Activated T-helper 1 cell treated with anti-CD3 and anti-CD28 coated beads, Interleukin-12 subunit alpha, Interleukin-12 subunit beta, Interleukin-2, Interleukin-4 antibody, amounts not matched to agents 30 ng/mL and 10 ng/mL and 1 ng/mL, durations not matched to agents 14 hours and 24 hours and 36 hours (primary cell): ENCODE measurements at places on chromosomes 2 and 18.
A peak's percentile ranks its signal among the peaks of the same experiment; 100 is the strongest.

- H3K27me3 ChIP-seq = peaks cover 26% of the 10 kb centered on the region
- H3K4me1 ChIP-seq = no peaks in the 10 kb centered on the region
- no peaks in the 10 kb centered on the region for H3K36me3 ChIP-seq
- no peak for DNase-seq
Observed at GRCh38 chr18:36296650-36297416, 680 bp upstream of the FHOD3 start.

DNA sequence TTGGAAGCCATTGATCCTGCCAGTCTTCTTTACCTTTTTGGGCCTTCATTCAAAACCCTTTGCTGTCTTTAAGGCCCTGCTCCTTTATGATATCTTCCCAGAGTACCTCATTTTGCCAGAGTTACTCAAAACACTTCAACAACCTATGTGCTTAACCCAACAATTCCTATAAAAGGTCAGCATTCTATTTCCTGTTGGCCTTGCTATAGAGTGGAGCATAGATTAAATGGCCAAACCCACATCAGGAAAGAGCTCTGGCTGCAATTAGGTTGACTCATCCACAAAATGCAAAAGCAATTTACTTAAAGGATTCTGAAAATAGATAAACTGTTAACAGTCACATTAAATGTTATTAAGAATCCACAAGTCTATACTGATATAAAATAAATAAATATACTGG is 21.2 kb downstream of the MRPL33 start:
- H3K36me3 ChIP-seq = peaks cover 3% of the 10 kb centered on the region
- H3K4me1 ChIP-seq = peaks cover 5% of the 10 kb centered on the region
- no peak overlapping the region for H3K27ac ChIP-seq
- H3K27me3 ChIP-seq = peaks cover 2% of the 10 kb centered on the region

GRCh38 chr2:120503206-120503792 is 157.4 kb downstream of the INHBB start:
- H3K4me1 ChIP-seq = no peaks in the 10 kb centered on the region
- no peak for DNase-seq
- H3K27ac ChIP-seq = no peak overlapping the region
- H3K4me3 ChIP-seq = no peak overlapping the region
- no peaks in the 10 kb centered on the region for H3K36me3 ChIP-seq
- no peaks in the 10 kb centered on the region for H3K27me3 ChIP-seq

GRCh38 chr2:111685342-111685741 is 198.7 kb downstream of the ANAPC1 start:
- peaks cover 2% of the 10 kb centered on the region for H3K36me3 ChIP-seq
- H3K4me3 ChIP-seq = no peak overlapping the region
- DNase-seq = no peak
- H3K27me3 ChIP-seq = peaks cover 15% of the 10 kb centered on the region
- H3K4me1 ChIP-seq = no peaks in the 10 kb centered on the region

DNA sequence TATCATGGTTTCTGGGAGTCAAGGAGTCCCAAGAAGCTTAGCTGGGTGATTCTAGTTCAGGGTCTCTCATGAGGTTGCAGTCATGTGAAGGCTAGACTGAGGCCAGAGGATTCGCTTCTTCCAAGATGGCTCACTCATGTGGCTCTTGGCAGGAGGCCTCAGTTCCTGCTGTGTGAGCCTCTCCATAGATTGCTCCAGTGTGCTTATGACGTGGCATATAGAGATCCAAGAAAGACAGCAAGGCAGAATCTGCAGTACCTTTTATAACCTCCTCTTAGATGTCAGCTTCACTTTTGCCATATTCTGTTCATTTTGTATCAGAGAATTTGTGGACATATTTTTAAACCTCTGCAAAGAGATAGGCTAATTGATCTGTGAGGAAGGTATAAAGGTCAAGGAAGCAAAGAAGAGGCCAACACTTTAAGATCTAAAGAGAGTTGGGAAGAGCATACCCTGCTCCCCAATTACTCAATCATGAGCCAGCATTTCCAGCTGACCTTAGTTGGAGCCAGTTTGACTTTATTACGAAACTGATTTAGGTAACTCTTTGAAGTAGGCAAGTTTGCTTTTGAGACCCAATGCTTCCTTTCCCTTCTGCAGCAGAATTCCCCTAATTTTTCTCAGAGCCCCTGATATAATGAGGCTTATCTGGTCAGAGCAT is 134.7 kb downstream of the EML6 start:
- no peaks in the 10 kb centered on the region for H3K4me1 ChIP-seq
- H3K27ac ChIP-seq = no peak overlapping the region
- no peaks in the 10 kb centered on the region for H3K27me3 ChIP-seq
- DNase-seq = no peak
- no peaks in the 10 kb centered on the region for H3K36me3 ChIP-seq

DNA sequence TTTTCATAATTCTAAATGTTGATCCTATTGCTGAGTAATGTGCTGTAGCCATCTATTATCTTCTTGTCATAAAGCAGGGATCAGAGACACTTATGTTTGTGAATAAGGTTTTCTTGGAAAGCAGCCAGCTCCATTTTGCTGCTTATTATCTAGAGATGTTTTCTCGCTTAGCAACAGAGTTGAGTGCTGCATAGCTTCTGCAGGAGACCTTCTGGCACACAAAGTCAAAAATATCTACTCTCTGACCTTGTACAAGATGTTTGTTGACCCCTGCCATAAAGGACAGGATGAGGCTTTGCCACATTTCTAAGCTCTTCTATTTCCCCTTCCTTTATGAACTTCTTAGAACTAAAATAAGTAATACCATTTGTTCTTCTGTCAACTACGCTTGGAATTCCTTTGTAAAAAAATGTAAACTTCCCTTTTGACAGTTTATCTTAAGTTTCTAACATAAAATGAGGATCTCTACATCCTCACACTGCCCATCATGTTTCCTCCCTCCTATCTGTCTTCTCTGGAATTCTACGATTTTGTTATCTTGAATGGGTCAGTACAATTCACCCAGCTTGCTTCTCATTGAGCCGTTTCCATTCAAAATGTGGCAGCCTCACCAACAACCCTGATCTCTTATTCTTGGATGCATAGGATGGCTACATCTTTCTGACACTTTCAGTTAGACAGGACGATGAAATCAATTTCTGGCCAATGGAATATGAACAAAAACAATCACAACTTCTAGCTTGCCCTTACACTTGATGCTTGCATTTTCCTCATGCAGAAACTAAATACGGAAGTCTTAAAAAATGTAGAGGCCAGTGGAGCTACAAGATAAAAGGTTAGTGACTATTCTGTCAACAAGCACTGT is 1377.0 kb downstream of the SUCLG1 start:
- H3K27me3 ChIP-seq = no peaks in the 10 kb centered on the region
- H3K4me3 ChIP-seq = no peak overlapping the region
- H3K27ac ChIP-seq = no peak overlapping the region
- no peak for DNase-seq

- no peak for DNase-seq
- H3K27me3 ChIP-seq = peaks cover 4% of the 10 kb centered on the region
- H3K4me3 ChIP-seq = no peak overlapping the region
- no peaks in the 10 kb centered on the region for H3K4me1 ChIP-seq
- no peaks in the 10 kb centered on the region for H3K36me3 ChIP-seq
Observed at GRCh38 chr18:76602191-76602590, 107.1 kb upstream of the ZNF516 start.

DNA sequence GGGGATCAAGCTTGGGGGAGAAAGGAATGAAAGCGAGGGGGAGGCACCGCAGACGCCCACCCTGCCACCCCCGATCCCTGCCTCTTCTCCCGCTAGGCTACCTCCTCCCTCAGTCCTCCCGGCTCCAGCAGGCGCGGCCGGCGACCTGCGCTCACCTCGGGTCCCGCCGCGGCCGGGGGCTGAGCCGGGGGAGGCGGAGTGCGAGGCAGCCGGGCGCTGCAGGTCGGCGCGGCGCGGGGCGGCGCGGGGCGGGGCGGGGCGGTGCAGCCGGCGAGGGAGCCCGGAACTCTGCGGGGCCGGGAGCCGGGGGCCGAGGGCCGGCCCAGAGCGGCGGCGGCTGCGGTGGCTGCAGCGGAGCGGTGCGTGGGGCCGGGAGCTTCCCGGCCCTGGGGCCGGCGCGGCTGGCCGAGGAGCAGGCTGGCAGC is 477 bp downstream of the ACVR1 start:
- peaks cover 24% of the 10 kb centered on the region for H3K36me3 ChIP-seq
- peak overlapping the region; percentile 98 for H3K4me3 ChIP-seq
- peaks cover 71% of the 10 kb centered on the region for H3K4me1 ChIP-seq
- peak overlapping the region; percentile 96 for H3K27ac ChIP-seq
- no peaks in the 10 kb centered on the region for H3K27me3 ChIP-seq
- DNase-seq = peak; percentile 68

GRCh38 chr2:179344970-179345369 is 80.3 kb upstream of the SESTD1 start:
- H3K27ac ChIP-seq = no peak overlapping the region
- peaks cover 2% of the 10 kb centered on the region for H3K27me3 ChIP-seq
- H3K36me3 ChIP-seq = no peaks in the 10 kb centered on the region
- DNase-seq = no peak
- H3K4me1 ChIP-seq = no peaks in the 10 kb centered on the region

DNA sequence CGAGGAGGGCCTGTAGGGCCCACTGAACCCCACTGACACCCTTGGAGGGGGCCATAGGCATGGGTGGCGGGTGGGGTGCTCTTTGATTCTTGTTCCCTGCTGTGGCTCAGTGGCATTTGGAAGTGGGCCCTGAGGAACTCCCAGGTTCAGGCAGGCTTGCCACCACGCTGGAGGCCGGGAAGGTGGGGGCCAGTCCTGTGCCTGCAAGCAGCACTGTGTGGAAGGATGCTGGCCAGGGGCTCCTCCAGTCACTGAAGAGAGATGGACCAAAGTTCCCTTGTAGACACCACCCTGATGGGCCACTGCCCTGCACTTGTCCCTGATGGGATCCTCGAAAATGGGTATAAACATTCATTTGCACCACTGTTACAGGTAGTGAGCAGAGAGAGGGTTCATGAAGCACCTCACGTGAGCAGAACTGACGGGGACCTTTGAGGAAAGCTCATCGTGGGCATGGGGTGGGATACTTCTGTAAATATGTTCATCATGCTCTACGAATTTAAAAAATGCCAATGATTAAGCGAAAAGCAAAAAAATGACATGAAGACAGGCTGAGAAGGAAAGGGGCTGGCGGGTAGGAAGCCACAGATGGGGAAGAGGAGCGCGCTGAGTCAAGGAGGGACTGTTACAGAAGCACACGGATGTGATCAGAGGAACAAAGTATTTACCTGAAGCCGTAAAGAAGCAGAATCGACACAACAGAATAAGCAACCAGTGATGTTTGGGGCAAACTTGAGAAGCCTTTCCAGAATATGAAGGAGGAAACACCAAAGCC is 45.2 kb upstream of the ASB1 start:
- peaks cover 2% of the 10 kb centered on the region for H3K36me3 ChIP-seq
- H3K27me3 ChIP-seq = no peaks in the 10 kb centered on the region
- no peak overlapping the region for H3K27ac ChIP-seq
- DNase-seq = no peak
- no peak overlapping the region for H3K4me3 ChIP-seq

- H3K4me3 ChIP-seq = no peak overlapping the region
- no peaks in the 10 kb centered on the region for H3K27me3 ChIP-seq
- H3K4me1 ChIP-seq = no peaks in the 10 kb centered on the region
- no peak overlapping the region for H3K27ac ChIP-seq
- no peak for DNase-seq
Observed at GRCh38 chr18:70127359-70127758, 78.1 kb downstream of the RTTN start.

DNA sequence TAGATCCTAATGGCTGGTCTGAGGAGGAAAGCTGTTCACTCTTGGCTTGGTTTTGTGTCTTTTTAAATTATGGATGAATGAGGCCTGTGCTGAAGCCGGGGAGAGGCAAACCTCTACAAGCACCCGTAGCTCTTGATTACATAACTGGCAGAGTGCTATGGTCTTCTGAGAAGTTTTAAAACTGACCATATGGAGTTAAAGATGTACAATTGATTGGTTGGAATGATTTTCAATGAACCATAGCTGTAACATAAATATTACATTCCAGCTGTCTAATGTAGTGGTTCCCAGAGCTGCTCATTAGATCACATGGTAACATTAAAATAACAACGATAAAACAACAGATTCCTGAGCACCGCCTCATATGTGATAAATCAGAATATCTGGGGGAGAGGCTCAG is 71.1 kb upstream of the MAP4K3 start:
- no peak overlapping the region for H3K4me3 ChIP-seq
- H3K4me1 ChIP-seq = peaks cover 20% of the 10 kb centered on the region
- H3K36me3 ChIP-seq = no peaks in the 10 kb centered on the region
- no peak overlapping the region for H3K27ac ChIP-seq
- peaks cover 7% of the 10 kb centered on the region for H3K27me3 ChIP-seq

DNA sequence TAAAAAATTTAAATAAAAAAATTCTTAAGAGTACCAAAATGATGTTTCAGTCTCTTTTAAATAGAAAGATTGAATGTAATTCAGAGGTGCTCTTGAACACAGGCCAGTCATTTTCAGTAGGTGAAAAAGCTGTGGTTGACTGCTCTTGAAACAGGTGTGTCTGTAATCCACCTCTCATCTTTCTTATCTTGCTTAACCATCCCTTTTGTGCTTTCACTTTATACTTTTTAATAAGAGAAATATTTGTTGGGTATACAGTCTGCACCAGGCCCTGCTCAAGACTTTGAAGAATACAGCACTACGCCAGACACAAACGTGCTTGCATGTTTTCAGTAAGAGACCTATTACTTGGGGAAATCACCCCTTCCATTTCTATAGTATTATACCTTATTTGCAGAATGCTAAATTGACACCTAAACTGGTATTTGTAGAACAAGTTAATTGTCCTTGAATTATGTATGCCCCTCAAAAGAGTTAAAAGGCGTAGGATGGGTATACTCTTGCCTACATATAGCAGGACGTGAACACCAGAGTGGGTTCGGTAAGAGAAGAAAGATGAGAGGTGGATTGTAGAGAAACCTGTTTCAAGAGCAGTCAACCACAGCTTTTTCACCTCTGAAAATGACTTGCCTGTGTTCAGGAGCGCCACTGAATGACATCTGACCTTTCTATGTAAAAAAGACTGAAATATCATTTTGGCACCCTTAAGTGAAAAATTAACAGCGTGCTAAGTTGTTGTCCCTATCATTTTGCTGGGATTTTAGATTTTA is 4.0 kb upstream of the RTN4 start:
- peaks cover 35% of the 10 kb centered on the region for H3K4me1 ChIP-seq
- no peak overlapping the region for H3K4me3 ChIP-seq
- no peak for DNase-seq
- no peaks in the 10 kb centered on the region for H3K27me3 ChIP-seq

- no peak for DNase-seq
- no peaks in the 10 kb centered on the region for H3K36me3 ChIP-seq
- no peaks in the 10 kb centered on the region for H3K27me3 ChIP-seq
Observed at GRCh38 chr2:79155826-79156476, 3.6 kb downstream of the REG3A start.

GRCh38 chr2:96807127-96807471 is 9.0 kb upstream of the CNNM3 start:
- peak overlapping the region; percentile 58 for H3K4me3 ChIP-seq
- H3K27ac ChIP-seq = peak overlapping the region; percentile 91
- no peak for DNase-seq
- H3K27me3 ChIP-seq = no peaks in the 10 kb centered on the region

- no peaks in the 10 kb centered on the region for H3K36me3 ChIP-seq
- H3K27me3 ChIP-seq = no peaks in the 10 kb centered on the region
- H3K27ac ChIP-seq = no peak overlapping the region
Observed at GRCh38 chr2:4427083-4427482, 723.7 kb downstream of the DCDC2C start.

GRCh38 chr2:60719331-60719730 is 36.7 kb upstream of the PAPOLG start:
- no peak overlapping the region for H3K27ac ChIP-seq
- peaks cover 10% of the 10 kb centered on the region for H3K27me3 ChIP-seq
- H3K36me3 ChIP-seq = no peaks in the 10 kb centered on the region
- H3K4me3 ChIP-seq = no peak overlapping the region
- H3K4me1 ChIP-seq = peaks cover 5% of the 10 kb centered on the region
